SJSA1 (cell line): ENCODE measurements at places on chromosomes 3 and 15.

GRCh38 chr15:60722328-60723112, 243.6 kb upstream of the ICE2 start:
- no peak for DNase-seq

DNA sequence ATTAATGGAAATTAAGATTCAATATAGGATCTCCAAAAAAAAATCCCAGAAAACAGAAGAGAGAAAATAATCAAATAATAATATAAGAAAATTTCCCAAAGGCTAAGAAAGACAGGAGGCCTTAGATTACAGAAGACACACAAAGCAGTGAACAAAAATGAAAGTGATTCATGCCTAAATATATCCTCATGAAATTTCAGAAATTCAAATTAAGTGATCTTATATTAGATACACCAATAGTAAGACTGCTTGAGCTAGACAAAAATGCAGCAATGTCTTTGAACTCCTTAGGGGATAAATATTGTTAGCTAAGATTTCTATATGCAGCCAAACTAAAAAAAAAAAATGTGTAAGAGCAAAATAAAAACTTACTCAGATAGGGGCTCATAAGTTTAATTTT, 44.6 kb upstream of the ARPP21 start:
- DNase-seq, result no peak

DNA sequence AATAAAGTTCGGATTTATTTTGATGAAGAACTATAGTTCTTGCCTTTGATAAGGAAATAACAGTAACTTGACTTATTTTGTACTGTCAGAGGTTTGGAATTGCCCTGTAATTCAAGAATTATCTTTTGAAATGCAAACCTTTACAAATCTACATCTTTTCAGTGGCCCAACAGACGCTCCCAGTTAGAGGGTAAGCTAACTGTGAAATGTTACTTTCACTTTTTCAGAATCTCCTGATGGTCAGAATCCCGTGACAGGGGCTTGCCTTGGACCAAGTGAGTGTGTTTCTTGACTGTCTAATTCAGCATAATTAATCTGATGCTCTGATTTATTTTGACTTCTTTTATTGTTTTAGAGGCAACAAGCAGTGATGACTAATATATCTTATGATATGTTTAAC, 262.5 kb downstream of the PLOD2 start:
- DNase-seq, result no peak

DNA sequence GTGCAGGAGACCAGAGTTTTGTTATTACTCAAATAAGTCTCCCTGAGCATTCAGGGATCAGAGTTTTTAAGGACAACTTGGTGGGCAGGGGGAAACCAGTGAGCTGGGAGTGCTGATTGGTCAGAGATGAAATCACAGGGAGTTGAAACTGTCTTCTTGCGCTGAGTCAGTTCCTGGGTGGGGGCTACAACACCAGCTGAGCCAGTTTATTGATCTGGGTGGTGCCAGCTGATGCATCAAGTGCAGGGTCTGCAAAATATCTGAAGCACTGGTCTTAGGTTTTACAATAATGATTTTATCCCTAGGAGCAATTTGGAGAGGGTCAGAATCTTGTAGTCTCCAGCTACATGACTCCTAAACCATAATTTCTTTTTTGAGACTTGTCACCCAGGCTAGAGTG, 13.8 kb upstream of the ZNF662 start:
- DNase-seq, result no peak

DNA sequence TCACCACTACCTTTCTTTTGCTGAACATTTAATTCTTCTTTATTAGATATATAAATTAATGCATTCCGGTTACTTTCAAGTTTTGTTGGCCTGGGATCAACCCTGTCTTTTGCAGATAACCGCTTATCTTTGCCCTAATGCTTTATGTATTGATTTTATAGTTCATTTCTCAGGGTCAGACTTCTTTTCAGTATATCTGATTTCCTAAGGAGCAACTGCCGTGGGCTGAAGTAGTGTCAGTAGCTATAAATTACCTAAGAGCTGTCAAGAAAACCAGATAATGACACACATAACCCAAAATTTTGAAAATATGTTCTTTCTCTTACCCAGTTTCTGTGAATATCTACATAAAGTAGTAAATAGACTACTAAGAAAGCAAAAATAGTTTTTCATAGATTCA, 38.0 kb downstream of the COL6A5 start:
- no peak for DNase-seq

DNA sequence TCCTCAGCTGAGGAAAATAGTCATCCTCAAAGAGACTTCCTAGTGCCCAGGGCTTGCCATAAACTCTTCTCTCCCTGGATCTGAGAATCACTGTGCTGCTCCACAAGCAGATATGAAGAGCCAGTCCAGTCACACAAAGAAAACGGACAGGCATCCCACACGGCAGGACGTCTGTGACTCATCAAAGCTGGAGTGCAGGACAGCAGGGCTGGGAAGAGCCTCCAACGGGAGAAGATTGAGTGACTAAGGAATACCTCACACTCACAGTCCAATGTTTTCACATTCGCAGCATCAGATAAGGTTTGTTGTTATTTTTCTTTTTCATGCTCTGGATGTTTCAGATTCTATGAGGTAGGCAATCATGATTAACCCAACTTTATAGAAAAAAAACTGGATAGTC, 57.8 kb downstream of the NEK10 start:
- DNase-seq, result peak; percentile 92

DNA sequence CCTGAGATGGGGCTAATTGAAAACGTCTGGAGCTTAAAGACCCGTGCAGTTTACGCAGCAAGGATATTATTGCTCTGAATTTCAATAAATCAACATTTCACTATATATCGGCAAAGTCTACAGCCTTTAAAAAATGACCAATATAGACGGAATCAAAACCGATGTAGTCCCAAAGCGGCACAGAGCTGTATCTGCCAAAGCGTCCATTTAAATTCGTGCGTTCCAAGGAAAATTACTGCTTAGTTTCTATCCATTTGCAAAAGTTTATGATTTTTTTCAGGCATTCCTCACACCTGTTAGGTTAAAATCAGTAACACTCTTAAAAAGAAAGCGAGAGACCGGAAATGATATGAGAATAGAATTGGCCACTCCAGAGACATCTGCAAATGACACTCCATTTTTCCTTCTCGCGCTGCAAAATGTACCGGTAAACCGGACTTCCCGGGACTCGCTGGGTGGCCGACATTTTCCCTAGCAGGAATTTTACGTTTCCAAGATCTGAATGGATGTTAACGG, 777 bp upstream of the EIF4A2 start:
- DNase-seq, result no peak

- DNase-seq, result no peak
Measured at GRCh38 chr3:50612970-50613846, 1.6 kb upstream of the CISH start.

DNA sequence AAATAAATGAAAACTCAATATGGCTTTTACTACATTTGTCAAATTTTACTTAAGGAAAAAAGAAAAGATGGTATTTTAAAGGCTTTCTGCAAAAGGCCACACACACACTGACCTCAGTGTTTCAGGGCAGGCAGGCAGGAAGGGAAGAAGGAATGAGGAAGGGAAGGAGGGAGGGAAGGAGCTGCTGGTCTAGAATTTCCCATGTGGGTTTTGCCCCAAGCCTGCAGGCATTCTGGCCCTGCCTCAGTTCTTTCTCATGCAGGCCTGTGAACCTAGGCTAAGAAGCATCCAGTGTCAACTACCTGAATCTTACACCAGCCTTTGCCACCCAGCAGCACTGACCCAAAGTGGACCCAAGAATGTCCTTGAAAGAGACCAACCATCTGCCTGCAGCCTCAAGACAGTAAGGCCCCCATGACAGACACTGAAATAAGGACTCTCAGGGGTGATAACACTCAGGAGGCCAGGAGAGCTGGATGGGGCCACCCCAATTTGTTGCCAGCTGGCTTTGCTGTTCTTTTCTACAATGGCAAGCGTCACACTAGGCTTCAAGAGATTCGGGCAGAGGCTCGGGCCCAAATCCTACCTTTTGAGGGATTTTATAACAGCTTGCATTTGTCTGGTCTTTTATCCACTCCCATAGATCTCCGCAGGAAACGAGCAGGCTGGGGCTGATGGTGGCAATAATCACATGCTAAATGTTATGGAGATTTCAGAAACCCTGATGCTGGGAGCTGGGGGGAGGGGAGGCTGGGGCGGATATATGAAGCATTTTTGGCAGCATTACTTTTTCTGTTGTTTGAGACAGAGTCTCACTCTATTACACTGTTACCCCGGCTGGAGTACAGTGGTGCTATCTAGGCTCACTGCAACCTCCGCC, 51.4 kb downstream of the XXYLT1 start:
- DNase-seq, result peak; percentile 24

- DNase-seq, result no peak
Measured at GRCh38 chr3:197024881-197025735, 4.5 kb downstream of the MELTF start.
